ENCODE measurements at places on chromosomes 16 and 17.
A peak's percentile ranks its signal among the peaks of the same experiment; 100 is the strongest.

GRCh38 chr16:84408314-84408690 lies 40.0 kb downstream of the ATP2C2 start:
- DNase-seq: no peak

DNA sequence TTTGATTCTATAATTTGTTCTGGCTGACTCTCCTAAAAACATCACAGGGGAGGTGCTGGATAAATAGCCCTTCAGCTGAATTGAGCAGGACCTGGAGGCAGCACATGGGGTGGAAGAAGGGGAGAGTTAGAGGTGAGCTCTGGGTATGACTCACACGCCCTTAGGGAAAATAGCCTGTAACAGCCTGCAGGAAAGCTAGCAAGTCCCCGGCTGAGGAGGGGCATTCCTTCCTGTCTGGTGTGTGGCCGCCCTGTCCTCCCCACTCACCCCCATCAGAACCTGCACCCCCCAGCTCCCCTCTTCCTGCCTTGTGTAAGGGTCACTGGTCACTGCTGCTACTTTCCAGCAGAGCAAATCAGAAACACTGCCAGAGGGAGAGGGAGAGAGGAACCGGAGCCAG lies 187.4 kb downstream of the C16orf95 start:
- no peak for DNase-seq

- no peak for DNase-seq
Observed at GRCh38 chr16:31010585-31011325, at the start of gene STX1B. Gene STX1B, minus strand, starts transcription at chr16:31010638. Its CDS starts 242 bp downstream, at chr16:31010396.

DNA sequence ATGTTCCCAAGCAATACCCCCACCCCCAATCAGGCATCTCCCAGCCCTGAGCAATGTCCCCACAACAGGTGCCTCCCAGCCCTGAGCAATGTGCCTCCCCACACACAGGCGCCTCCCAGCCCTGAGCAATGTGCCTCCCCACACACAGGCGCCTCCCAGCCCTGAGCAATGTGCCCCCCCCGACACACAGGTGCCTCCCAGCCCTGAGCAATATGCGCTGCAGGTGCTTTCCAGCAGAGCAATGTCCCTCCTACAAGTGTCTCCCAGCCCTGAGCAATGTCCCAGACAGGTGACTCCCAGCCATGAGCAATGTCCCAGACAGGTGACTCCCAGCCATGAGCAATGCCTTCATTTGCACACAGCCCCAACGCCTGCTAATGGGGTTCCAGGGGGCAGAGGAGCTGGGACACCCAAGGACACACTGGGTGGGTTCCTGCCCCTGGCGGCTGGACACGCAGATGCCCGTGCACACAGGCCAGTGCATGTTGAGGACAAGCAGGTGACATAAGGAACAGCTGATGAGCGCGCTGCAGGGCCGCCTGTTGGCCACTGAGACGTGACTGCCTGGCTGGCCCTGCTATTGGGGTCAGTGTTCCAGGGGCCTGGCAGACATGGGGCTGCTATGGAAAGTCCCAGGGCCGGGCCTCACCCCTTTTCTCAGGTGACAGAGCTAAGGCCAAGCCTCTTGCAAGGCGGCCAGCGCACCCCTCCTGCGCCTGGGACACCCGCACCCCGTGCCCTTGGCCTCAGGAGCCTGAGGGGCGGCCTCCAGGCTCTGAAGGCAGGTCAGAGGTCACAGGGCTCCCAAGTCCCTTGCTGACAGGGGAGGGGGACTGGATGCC lies 26.9 kb upstream of the PABPN1L start:
- no peak for DNase-seq

GRCh38 chr16:2698965-2699750 lies 16.8 kb downstream of the KCTD5 start:
- no peak for DNase-seq

- DNase-seq: no peak
Observed at GRCh38 chr16:59665618-59666220, 931.6 kb upstream of the GOT2 start.

DNA sequence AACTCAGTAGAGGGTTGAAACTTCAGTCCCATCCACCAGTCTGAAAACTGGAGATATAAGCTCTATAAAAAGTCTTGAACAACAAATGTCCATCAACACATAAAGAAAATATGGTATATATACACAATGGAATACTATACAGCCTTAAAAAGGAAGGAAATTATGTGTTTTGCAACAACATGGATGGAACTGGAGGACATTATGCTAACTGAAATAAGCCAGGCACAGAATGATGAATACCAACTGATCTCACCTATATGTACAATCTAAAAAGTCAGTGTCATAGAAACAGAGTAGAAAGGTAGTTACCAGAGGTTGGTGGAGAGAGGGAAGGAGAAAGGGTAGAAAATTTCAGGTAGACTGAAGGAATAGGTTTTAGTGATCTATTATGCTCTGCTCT lies 438.1 kb downstream of the CA10 start:
- no peak for DNase-seq

GRCh38 chr17:65523411-65523810 lies 38.0 kb downstream of the AXIN2 start:
- DNase-seq: no peak

DNA sequence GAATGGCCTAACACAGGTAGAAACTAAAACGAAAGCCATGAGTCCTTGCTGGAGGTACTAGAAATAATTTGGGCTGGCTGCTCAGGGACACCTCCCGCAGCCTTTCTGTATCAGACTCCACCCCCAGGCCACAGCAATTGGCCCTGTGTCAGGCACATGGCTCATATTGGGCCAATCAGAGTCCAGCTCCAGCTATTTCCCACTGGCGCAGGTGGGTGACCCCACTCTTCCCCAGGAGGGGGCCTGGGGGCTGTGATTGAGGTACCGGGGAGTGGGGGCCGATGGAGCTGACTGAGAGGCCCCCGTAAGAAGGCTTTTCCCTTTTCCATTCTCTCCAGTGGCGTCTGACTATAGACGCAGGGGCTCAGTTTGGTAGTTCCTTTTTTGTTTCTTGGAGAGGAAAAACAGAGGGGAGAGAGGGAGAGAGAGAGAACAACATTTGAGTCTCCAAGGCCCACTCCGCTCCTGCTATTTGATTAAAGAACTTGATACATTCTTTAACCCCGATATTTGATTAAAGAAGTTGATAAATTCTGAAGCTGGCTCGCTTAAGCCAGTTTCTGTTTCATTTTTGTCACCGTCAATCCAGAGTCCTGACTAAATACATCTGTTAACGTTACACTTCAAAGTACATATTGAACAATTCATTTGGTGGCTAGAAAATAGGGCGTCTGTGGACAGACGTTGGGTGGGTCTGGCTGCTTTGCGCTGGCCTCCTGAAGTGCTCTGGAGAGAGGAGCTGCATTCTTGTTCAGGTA lies 26.3 kb downstream of the FOXL1 start:
- no peak for DNase-seq

- no peak for DNase-seq
Observed at GRCh38 chr16:47481698-47482374, 20.7 kb downstream of the PHKB start.

- no peak for DNase-seq
Observed at GRCh38 chr16:64251742-64252141, 870.1 kb downstream of the CDH11 start.

DNA sequence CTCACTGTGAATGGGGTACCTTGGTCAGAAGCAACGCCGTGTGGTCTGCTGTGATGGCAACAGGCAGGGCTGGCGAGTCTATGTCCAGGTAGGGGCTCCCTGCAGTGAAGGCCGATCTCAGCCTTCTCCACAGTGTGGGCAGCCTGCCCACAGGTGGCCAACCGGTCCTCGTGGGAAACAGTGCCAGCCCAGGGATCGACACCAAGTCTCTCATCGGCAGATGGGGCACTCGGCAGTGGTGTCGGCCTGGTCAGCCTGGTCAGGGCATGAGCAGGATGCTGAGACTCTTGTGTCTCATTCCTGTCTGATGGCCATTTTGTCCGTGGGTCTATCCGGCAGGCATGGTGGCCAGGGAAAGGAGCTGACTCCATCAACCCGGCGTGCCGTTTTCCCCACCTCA lies 92.2 kb downstream of the TNFRSF13B start:
- no peak for DNase-seq

- no peak for DNase-seq
Observed at GRCh38 chr16:52677501-52677900, 130.6 kb upstream of the TOX3 start.

GRCh38 chr16:68356919-68357286 lies 46.1 kb downstream of the PRMT7 start:
- DNase-seq: no peak

DNA sequence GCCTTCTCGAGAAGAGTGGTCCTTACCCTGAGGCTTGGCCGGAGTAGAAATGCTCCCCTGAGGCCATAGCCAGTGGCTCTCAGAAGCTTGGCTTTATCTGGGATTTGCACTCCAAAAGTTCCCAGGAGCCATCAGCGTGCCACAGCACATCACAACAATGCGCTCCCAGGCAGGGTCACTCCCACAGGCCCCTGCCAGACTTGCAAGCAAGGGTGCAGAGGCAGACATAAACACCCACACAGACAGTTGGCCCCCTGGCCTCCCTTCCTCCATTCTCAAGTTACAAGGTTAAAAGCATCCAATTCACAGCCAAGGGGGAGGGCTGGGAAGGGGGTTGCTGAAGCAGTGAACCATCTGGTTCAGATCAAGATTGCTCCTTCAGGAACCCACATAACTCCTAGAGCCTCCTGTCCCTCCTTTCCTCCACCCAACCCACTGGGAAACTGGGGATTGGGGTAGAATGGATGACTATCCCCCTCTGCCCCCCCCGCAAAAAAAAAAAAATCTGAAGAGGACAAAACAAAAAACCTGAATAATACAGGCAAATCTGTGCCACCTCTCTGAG lies 1.8 kb downstream of the ST3GAL2 start:
- no peak for DNase-seq

- peak; percentile 92 for DNase-seq
Observed at GRCh38 chr16:23207485-23207884, 24.9 kb downstream of the SCNN1G start.

DNA sequence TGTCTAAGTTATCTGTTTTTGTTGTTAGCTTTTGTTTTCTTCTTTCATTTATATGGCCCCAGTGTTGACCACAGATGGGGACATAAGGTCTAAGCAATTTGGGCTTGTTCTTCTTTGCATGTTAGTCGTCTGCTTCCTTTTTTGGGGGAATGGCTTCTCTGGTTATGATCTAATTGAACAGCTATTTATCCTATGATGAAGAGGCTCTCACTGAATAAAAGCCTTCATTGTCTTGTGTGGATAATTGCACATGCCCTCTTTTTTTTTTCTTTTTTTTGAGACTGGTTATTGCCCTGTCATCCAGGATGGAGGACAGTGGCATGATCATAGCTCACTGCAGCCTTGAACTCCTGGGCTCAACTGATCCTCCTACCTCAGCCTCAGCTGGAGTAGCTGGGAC lies 13.7 kb downstream of the SMARCE1 start:
- DNase-seq: no peak

DNA sequence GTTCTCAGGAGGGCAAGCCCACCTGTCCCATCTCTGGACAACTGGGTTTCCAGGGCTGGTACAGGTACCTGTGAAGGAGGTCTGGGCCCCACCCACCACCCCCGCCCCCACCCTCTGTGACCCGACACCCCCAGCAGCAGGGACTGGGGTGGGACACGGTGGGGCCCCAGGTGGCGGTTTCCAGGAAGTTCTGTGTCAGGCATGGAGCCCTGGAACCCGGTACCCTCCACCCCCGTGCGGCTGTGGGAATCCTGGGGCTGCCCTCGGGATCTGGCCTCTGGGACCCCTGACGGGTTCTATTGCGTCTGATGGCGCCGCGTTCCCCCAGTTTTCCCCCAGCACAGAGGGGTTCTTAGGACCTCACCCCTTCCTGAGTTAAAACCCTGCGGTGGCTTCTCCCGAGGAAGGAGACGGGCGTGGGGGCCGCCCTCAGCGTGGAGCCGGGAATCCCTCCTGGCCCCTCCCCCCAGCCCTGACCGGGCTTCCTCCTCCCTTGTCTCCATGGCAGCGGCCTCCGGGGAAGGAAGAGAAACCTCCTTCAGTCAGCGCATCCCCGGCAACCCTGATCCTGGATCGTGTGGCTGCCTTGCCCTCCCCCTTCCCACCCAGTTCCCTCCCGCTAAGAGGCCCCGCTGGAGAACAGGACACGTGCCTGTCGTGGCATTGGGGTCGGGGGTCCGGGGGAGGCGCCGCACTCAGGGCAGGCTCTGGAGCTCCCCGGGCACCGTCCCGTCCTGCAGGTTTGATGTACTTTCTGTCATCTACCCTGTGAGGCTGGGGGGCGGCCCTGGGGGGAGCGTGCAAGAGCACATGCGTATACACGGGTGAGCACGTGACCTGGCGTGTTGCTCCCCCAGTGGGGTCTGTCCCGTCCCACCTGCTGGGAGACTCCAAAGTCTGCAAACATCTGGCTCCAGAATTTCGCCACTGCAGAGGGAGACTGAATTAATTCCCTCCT lies 30.3 kb downstream of the CACNA1H start:
- DNase-seq: peak; percentile 31

GRCh38 chr17:40597156-40597555 lies 31.9 kb upstream of the CCR7 start:
- no peak for DNase-seq

GRCh38 chr17:82400830-82401229 lies 17.3 kb upstream of the HEXD start:
- DNase-seq: no peak

DNA sequence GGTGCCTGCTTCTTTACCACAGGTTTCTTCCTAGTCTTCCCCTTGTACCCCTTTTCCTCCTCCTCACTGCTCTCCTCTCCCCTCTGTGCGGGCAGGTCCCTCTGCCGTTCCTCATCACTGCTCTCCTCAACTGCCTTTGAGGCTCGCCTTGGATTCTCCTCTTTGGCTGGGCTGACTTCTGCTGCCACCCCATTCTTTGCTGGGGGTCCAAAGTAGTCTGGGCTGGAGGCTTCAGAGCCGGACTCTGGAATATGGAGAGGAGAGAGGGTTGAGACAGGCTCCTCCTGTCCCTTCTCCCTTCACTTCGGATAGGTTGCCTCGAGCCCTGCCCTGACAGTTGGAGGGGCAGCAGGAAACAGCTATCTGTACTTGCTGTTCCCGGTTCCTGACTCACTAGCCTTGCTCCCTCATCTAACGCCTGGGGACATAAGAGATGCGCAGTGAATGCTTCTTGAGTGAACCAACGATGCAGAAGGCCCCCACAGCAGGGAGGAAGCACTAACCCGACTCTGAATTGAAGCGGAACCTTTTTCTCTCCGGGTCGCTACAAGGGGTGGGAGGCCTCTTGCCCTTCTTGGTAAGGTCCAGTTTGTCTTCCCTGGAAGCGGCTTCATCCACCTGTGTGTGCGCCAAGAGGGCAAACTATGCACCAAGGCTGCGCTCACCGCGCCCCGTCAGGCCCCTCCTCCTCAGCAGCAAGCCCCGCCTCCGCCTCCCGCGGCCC lies 655 bp downstream of the HIRIP3 start:
- DNase-seq: no peak

GRCh38 chr16:64950262-64950661 lies 171.6 kb downstream of the CDH11 start:
- DNase-seq: no peak

Data from NCI-H1417 treated with DMSO at 0.1 percent for 48 hours (cell line).